ENCODE measurements at places on chromosomes 12 and 14.

DNA sequence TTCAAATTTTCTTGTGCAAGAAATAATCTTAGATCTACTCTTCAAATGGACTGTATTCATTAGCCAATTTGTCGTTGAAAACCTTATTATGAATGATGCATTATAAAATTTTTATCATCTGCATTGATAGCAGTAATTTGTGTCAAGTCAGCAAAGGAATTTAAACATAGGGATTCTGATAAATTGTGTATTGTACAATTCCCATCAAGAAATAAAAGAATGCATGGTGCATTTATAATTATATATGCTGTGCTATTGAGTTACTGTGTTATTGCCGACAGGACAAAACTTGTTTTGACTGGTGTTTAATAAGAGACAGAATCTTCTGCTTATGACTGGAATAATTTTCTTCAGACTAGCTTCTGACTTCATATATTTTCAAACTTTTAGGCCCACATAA, 3.1 kb upstream of the BCDIN3D start:
- no peak for DNase-seq

DNA sequence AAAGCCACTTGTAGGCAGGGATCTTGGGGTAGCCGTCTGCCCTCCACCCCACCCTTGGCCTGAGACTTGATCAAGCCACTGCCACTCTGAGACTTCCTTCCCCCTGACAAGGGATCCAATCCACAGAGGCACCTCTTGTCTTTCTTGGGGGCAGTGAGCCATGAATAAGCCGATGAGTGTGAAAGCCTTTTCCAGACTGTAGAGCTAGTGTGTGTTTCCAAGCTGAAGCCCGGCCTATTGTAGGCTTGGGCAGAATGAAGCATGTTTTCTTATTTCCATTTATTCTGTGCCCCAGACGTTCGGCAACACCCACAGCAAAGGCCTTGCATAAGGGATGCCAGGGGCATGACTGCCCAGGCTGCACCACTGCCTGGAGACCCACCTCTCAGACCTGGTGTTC, 991.6 kb downstream of the BCL11B start:
- no peak for DNase-seq

- DNase-seq = no peak
These were observed 202.7 kb upstream of the GARIN6 start for GRCh38 chr12:99444859-99445316.

GRCh38 chr14:89240414-89240813, 176.6 kb downstream of the FOXN3 start:
- no peak for DNase-seq

DNA sequence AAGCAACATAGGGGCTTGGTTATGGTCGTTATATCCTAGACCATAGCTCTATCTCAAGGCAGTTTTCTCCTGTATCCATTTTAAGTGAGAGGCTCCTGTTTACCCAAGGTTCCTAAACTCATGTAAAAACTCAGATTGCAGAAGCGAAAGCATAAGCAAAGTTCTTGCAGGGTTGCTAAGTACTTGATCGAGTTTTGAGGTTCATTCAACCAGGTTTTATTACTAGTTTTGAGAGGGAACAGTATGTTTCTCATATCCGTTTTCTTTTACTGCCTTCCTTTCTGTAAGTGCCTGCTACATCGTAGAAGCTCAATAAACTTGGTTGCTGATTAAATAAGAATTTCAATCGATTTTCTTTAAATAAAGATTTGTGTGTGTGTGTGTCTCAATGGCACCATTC, 5.1 kb downstream of the AKAP3 start:
- DNase-seq = no peak

- no peak for DNase-seq
These were observed 102.5 kb downstream of the FGD4 start for GRCh38 chr12:32501835-32502333.

GRCh38 chr12:56661560-56661959, 15.8 kb upstream of the ATP5F1B start:
- no peak for DNase-seq

DNA sequence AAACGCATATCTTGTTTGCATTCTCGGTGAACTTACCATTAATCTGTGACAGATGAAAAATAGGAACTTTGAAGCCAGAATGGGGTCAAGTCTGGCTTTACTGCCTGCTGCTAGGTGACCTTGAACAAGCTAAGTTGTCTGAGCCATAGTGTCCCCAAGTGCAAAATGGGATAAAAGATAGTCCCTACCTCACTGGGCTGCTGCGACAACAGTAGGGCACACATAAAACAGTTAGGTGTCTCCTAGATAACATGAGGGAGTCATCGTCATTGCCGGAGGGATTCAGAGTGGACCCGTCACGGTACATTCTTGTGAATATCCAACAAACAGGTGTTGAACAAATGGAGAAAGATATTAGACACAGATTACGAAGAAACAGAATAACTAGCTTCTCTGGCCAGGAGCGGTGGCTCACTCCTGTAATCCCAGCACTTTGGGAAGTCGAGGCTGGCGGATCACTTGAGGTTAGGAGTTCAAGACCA, 71.2 kb downstream of the NINJ2 start:
- no peak for DNase-seq

DNA sequence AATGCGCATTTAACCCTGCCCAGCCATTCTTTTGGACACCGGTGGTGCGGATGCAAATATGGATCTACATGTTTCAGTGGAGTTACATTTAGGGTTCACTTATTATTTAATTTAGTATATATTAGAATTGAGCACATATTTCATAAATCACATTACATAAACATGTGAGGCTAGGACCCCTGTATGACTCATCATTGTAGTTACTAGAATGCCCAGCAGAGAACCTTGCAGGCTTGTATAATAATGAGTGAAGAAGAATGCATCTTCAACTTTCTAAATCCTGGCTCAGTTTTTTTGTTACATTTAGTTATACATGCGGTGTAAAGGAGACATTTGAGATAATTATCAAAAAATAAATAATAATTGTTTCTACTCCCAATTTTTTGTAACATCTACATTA, 369.0 kb downstream of the ATP23 start:
- no peak for DNase-seq

- no peak for DNase-seq
These were observed 295.1 kb upstream of the SFSWAP start for GRCh38 chr12:131415781-131416180.

DNA sequence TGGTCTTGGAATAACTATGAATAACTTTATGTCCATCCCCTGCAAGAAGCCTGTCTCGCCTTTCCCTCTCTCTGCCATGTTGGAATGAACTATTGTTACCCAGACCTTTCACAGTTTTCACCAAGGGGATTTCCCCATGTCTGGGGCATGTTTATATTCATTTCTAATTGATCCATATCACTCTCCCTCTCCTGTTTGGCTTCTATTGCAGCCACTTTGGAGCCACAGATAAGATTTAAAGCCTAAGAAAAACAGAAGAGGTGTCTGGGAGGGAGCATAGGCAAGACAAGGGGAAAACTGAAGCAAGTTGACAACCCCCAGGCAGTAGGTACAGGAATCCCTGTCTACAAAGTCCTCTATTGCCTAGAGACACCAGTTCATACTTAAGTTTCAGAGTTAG, 41.0 kb upstream of the FOXJ2 start:
- DNase-seq = no peak

- no peak for DNase-seq
These were observed at the start of gene GSG1 for GRCh38 chr12:13103391-13104033. Gene GSG1, minus strand, starts transcription at chr12:13103667. Its CDS starts 155 bp downstream, at chr12:13103512.

DNA sequence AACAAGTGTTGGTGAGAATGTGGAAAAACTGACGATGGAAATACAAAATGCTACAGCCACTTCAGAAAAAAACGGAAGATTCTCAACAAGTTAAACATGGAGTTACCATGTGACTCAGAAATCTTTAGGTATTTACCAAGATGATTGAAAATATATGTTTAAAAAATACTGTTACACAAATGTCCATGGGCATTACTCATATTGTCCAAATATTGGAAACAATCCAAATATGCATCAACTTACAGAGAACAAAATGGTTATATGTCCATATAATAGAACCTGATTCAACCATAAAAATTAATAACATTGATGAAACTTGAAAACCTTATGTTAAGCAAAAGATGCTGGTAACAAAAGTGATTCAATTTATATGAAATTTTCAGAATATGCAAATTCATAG, 1057.7 kb upstream of the TMEM132C start:
- DNase-seq = no peak

GRCh38 chr12:87848248-87848868, 180.8 kb downstream of the C12orf50 start:
- no peak for DNase-seq

DNA sequence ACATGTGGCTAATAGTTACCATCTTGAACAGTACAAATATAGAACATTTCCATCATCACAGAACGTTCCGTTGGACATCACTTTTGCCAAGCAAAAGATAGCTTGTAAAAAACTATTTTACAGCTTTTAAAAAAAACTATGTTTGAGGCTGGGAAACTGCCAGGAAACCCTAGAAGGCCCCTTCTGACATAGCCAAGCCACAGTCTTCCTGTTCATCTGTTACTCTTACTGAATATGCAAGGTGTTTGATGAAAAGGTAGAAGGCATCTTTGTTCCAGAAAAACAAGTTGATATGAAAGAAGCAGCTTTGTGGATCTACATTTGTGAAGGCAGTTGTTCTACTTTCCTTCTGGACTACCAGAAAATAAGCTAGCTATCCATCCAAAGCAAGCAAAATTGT, 23.6 kb upstream of the WNK1 start:
- DNase-seq = no peak

DNA sequence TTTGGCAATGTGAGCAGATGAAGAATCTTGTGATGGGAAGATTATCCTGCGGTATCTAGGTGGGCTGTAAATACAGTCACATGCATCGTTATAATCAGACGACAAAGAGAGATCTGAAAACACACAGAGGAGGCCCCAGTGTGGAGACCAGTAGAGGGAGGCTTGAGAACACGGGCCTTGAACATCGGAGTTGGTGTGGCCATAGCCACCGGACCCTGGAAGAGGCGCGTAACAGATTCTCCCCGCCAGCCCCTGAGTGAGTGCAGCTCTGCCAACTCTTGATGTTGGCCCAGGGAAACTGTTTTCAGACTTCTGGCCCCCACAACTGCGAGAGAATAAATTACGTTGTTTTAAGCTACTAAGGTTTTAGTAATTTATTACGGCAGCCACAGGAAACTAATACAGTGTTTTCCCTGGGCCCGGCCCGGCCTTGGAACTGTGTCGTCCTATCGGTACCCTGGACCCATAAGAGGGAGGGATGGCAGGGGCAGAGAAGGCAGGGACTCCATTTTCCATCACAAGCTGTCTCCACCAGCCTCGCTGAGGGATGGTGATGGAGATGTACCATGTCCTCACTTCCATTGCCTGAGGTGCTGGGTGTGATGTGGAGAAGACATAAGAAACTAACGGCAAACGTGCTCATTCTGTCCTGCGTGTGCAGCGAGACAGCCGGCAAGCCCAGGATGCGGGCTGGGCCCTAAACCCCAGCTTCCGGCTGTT, 91.6 kb downstream of the NTF3 start:
- DNase-seq = no peak

- DNase-seq = no peak
These were observed 35.6 kb upstream of the GPR68 start for GRCh38 chr14:91280129-91280528.

GRCh38 chr12:31527083-31527482, 63.9 kb downstream of the DENND5B start:
- no peak for DNase-seq

DNA sequence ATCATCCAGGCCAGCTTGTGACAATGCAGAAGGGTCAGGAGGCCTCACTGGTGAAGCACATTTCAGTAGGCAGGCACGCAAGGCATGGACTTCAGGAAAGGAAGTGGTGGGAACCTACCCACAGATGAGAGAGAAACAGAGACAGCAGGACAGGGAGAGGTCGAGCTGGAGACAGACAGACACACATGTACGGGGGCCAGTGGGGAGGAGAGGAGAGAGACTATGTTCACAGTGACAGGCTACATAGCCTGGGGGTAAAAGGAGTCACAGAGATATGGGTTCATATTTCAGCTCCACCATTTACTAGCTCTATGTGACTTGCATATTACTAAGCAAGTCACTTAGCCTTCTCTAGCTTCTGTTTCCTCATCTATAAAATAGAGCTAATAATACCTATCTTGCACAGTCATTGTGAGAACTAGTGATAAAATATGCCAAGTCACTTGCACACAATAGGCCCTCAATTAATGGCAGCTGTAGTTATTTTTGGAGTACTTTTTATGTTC, 91.1 kb upstream of the FUT8 start:
- no peak for DNase-seq

- no peak for DNase-seq
These were observed 8.7 kb upstream of the MEG3 start for GRCh38 chr14:100816950-100817901.

- no peak for DNase-seq
These were observed 66.4 kb downstream of the PAWR start for GRCh38 chr12:79624378-79624777.

GRCh38 chr12:50564237-50564947, 59.6 kb downstream of the DIP2B start:
- DNase-seq = no peak

GRCh38 chr12:26130728-26131127, 5.9 kb upstream of the BHLHE41 start:
- DNase-seq = no peak

GRCh38 chr12:47360771-47361388, 281.1 kb upstream of the AMIGO2 start:
- no peak for DNase-seq

GRCh38 chr12:91272461-91273063, 89.9 kb upstream of the DCN start:
- DNase-seq = no peak

DNA sequence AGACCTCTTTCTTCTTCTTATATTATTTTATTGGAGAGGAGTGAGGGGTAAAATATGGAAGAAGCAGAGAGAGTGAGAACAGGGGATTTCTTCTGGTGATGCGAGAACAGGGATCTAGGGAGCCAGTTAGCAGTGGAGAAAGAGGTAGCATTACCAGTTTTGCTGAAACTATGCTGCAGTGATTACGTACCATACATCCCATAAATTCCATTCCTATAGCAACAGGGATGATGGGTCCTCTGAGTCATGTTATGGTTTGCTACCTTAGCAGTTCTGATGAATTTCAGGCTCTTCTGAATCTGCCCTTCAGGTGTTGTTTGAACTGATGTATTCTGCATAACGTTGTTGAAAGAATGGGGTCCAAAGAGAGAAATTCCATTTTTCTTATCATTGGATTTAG, 625.4 kb upstream of the LRFN5 start:
- no peak for DNase-seq

DNA sequence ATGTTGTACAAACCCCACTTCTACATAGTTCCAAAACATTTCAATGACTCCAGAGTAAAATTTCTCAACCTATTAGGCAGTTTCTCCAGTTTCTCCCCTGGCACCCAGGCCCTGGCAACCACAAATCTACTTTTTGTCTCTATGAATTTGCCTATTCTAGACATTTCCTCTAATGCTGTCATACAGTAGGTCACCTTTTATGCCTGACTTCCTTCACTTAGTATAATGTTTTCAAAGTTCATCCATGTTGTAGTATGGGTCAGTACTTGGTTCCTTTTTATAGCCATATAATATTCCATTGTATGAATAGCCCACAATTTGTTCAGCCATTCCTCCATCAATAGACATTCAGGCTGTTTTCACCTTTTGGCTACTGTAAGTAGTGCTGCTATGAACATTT, 67.0 kb downstream of the SPRING1 start:
- DNase-seq = no peak
